ENCODE measurements at places on chromosomes 12 and 14. TPM values are rescaled to one million over a fixed set of nuclear protein-coding genes. Genes with fewer than 3 reads are reported as not detected.

GRCh38 chr12:84421103-84421502 lies 491.5 kb downstream of the SLC6A15 start:
- DNase-seq: no peak

- DNase-seq: peak; percentile 90
These were observed 14.4 kb upstream of the MLXIP start for GRCh38 chr12:122064025-122064777.

Gene CABP1
- polyA plus RNA-seq: 1.1 TPM

Gene MAP3K12
- 48.6 TPM for polyA plus RNA-seq

- DNase-seq: peak; percentile 36
These were observed 280.6 kb upstream of the PWP1 start for GRCh38 chr12:107404981-107405380.

Gene TRIM9
- polyA plus RNA-seq: 0.24 TPM

- peak; percentile 55 for DNase-seq
These were observed 56.5 kb upstream of the PAWR start for GRCh38 chr12:79747274-79747673.

GRCh38 chr12:15712823-15713660 lies 76.1 kb downstream of the EPS8 start:
- DNase-seq: no peak

Gene YY1
- 21.7 TPM for polyA plus RNA-seq

- DNase-seq: peak; percentile 69
These were observed 2.3 kb upstream of the ACVRL1 start for GRCh38 chr12:51904951-51905470.

Gene HOMEZ
- polyA plus RNA-seq: 10.3 TPM

DNA sequence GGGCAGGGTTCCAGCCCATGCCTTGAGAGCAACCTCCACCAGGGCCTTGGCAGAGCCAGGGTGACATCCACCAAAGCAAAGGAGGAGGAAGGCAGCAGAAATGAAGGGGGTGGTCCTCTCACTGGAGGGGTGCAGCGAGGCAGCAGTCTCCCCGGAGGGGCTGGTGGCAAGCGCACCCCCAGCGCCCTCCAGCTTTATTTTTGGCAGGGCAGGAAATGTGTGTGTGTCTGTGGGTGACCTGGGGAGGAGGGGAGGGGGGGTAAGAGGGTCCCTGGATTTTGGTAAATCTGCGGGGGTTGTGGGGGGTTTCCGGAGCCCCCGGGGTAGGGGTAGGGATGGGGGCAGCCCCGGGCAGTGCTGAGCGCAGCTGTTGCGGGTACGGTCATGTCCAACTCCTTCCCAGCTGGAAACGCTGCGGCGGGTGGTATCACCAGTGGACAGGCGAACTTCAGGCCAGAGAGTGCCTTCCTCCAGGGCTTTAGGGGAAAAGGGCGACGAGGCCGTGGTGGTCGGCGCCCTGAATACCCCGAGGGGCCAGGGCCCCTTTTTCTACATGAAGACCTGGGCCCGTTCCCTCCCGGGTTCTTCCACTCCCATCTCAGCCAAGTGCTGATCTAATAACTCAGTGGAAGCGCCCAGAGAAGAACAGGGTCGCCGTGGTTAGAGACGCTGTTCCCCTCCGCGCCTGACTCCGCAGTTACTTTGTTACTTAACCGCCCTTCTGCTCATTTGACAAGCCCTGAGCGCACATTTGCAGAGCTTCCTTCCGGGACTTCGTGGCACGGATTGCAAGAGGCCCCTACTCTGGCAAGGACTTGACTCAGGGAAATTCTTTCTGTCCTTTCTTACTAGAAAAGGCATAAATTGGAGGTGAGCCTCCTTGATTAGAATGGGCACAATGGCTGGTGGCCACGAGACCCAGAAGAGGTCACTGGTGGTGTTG lies 55.2 kb downstream of the FOS start:
- no peak for DNase-seq

Gene ST8SIA1
- polyA plus RNA-seq: not detected

DNA sequence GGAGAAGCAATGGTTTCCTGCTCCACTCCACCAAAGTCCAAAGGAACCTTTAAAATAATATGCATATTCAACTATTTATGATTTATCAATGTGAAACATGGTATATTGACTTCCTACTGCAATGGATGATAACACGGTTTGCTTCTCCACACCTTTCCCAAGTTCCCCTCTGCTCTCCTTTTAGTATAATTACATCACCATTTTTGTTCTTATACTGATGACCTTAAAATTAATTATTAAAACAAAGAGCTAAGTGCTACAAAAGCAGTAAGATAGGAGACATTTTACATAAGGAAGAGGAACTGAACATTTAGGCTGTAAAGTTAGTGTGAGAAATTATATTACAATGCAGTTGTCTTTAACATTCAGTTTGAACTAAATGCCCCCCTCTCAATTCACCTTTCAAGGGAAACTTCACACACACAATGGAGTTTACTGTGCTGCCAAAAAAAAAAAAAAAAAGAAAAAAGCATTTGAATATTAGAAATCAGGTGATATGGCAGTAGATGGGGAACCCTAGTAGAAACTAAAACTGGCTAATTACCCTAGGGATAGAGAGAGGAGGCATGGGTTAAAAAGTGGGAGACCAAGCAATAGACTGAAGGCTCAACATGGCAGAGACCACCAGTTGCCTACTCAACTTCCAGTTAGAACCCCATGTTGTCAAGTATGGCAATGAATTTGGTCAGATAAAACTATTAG lies 37.1 kb upstream of the STK38L start:
- DNase-seq: no peak

GRCh38 chr12:126095748-126096510 lies 1030.7 kb downstream of the AACS start:
- no peak for DNase-seq

Gene COCH
- 0.17 TPM for polyA plus RNA-seq

DNA sequence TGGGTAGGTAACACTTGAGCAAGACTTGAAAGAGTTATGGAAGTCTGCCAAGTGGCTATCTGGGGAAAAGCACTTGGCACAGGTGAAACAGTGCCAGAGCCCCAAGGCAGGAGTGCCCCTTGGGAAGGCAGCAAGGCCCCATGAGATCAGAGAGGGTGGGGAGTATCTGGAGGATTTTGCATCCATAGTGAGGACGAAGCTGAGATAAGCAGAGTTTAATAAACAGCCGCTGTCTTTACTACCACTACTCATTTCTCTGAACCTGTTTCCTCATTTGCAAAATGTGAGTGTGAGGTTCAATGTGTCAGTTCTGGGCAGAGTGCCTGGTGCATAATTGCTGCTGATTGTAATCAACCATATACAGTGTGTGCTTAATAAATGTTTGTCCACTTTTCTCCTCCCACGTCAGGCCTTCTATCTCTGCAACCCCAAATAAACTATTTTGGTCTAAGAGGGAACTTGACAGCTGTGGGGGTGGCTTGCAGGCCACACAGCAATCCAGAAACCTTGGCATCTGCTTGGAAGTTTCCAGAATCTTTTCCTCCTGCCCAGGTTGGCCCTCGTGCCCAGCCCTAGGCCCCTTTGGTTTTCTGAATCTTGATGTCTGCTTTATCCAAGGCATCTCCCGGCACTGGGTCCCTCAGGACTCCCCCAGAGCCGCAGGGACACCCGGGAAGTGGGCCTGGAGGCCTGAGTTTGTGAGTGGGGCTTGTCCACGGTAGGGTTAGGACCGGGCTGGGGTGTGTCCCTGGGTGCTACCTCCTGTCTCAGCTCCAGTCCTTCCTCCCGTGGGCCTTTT lies 4.5 kb downstream of the ABCB9 start:
- no peak for DNase-seq

GRCh38 chr14:103057028-103057371 lies 349 bp downstream of the CDC42BPB start:
- DNase-seq: no peak

GRCh38 chr12:89878950-89879349 lies 170.3 kb upstream of the ATP2B1 start:
- DNase-seq: no peak

- peak; percentile 17 for DNase-seq
These were observed 85.0 kb downstream of the SYNE3 start for GRCh38 chr14:95431199-95432143.

DNA sequence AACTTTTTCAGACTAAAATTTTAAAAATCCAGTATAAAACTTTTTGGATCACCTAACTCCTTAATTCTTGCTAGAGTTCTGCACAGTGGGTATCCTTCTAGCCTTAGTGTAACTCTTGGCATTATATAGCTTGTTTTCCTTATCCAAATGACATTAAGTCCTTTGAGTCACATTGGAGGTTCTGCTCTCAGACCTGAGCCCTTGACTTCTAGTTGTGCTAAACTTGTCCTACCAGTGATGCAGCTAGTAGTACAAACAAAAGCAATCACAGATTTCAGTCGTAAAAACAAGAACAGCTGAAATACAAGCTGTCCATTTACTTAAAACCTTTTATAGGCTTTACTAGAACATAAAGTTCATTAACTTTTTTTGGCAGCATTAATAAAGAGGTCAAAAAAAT lies 10.5 kb downstream of the ZBTB1 start:
- DNase-seq: no peak

Gene MMP19
- 34.3 TPM for polyA plus RNA-seq

Gene LRIG3
- polyA plus RNA-seq: 23.6 TPM

Gene ATP5MC2
- polyA plus RNA-seq: 309 TPM

DNA sequence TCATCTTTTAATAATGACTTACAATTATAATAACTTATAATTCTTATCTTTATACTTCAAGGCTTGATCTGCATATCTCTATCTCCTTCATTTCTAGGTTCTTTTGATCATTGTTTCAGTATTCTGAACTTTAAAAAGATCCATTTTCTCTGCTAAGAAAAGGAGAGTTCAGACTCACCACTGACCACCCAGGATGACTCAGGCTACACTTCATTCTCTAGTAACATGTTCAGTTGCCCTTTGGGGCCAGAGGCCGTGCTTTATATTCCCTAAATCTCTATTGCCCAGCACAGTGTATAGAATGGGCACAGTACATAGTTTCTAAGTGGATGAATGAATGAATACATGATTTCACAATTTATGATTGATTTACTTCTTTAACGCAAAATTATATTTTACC lies 268.7 kb downstream of the AKAP6 start:
- DNase-seq: no peak

DNA sequence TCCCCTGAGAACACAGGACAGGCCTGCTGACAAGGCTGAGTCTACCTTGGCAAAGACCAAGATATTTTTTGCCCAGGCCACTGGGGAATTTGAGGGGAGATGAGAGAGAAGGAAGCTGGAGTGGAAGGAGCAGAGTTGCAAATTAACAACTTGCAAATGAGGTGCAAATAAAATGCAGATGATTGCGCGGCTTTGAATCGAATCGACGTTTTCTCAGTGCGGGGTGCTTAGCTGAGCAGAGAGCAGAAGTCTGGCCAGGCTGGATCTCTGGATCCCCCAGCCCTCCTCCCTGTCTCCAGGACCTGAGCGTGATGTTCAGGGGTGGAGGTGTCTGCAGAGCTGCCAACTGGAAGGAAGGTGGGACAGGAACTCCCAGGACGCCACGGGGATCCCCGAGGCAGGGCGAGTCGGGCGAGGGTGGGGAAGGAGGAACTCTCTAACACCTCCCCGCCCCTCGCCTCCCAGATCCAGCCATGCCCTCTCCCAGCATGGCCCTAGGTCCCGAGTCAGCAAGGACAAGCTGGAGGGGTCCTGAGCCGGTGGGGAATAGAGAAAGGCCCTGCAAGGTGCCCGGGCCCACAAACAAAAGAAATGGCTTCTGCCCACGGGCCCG lies 527 bp upstream of the CARMIL3 start:
- no peak for DNase-seq

GRCh38 chr14:72625689-72626088 lies 268.2 kb downstream of the DPF3 start:
- DNase-seq: no peak

DNA sequence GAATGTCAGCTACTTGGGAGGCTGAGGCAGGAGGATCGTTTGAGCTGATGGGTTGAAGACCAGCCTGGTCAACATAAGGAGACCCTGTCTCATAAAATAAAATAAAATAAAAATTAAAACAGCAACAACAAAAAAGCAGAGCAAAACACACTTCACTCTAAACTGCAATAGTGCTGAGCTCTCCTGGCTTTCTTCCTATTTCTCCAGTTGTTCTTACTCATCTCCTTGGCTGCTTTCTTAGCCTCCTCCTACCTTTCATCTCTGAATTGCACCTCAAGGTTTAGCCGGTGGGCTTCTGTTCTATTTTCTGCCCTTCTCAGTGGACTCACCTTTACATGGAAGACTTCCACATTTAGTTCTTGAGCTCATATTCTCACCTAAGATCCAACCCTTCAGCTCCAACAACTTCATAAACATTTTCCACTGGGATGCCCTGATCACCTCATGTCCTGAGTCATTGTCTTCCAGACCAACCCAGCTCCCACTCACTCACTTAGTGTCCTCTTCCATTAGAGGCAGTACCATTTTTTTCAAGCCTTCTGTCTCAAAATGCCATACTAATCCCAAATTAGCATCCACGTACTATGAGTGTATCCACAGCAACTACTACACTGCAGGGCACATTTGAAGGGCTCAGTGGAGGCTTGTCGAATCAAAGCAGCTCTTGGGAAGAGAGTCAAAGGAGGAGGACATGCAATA lies 41.2 kb upstream of the TMED10 start:
- DNase-seq: peak; percentile 35

DNA sequence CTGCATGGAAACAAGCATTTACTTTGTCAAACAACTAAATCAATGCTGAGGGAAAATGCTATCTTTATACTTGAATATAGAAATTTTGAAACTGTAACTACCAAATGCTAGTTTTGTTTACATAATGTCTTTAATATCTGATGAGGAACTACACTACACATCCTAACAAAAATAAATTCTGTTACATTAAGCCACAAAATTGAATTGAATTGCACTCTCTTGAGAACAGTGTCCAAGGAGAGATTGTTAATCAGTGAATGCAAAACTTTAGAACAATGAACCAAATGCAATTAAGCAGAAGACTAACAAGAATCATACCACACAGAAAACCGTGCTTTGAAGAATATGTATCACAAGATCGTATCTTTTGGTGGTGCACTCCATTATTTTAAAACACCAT lies 141.6 kb downstream of the CNTN1 start:
- DNase-seq: no peak

DNA sequence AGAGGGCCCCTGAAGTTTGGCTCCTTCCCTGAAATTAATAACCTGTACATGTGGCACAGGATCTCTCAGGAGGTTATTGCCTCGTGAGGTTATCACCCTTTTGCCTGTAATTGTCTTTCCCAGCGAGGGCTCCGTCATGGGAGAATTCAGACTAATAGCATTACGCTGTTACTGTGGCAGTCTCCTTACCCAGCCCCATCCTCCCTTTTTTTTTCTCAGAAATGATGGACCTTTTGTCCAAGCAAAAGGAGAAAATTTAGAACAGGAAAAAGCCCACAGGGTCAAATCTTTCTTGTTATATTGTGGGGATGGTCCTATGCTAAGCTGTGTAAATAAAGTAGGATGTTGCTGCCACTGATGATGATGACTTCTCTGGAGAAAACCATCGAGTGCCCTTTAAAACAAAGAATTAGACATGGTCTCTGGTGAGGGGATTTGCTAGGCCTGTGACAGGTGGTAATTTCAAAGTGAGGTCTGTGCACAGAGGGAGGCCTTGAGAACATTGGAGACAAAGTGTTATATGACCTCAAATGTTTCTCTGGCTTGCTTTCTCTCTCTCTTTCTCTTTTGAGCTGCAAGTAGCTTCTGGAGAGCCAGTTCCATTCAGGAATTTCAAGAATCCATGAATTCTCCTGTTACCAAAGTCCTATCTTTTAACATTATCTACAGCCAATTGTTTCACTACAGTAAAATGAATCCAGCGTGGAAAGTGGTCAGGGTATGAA lies 357.2 kb downstream of the BMP4 start:
- peak; percentile 12 for DNase-seq

GRCh38 chr14:93368996-93369712 lies 22.2 kb downstream of the COX8C start:
- DNase-seq: no peak

- DNase-seq: no peak
These were observed 115.9 kb downstream of the FGD4 start for GRCh38 chr12:32515137-32515873.

Gene KCNC2
- polyA plus RNA-seq: not detected

- peak; percentile 10 for DNase-seq
These were observed 154.9 kb downstream of the ASCL4 start for GRCh38 chr12:107929436-107929835.

Gene SLC6A12
- polyA plus RNA-seq: not detected

Measured in IMR-90 (cell line).